ENCODE measurements at places on chromosomes 6 and 20.

DNA sequence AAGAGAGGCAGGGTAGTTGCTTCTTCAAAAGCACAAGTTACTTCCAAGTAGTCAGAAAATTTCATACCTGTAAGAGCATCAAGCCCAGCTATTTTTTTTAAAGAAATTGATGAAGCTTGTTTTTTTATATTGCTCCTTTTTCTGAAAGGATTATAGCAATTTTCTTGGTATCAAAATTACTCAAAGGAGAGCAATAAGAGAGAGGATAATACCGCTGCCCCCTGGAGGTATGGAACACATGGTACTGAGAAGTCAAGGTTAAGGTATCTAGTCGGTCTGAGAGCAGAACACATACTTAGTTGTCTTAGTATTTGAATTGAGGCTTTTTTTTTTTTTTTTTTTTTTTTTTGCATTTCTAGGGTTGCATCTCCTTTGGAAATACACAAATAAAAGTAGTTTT lies 59.4 kb downstream of the ADGRF5 start:
- DNase-seq: no peak

GRCh38 chr6:87431263-87431662 lies 23.5 kb downstream of the CFAP206 start:
- no peak for DNase-seq

GRCh38 chr6:133918208-133918930 lies 29.5 kb downstream of the TCF21 start:
- DNase-seq: no peak

DNA sequence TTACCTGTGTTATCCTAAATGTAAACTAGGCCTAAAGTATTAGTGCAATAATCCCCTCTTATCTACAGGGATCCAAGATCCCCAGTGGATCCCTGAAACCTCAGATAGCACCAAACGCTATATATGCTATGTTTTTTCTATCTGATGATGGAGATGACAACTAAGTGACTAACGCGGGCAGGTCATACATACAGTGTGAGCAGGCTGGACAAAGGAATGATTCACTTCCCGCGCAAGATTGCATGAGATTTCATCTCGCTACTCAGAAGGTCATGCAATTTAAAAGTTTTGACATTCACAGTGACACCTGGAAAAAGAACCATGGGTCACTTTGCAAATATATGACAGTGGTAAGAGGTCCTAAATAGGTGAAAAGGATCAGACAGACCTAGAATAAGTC lies 875.9 kb downstream of the HACE1 start:
- no peak for DNase-seq

GRCh38 chr6:36560822-36561221 lies 13.5 kb upstream of the STK38 start:
- DNase-seq: no peak

- no peak for DNase-seq
These were observed 12.7 kb upstream of the RBPJL start for GRCh38 chr20:45294003-45294368.

- DNase-seq: no peak
These were observed 19.7 kb downstream of the LAMA5 start for GRCh38 chr20:62347445-62347844.

GRCh38 chr6:15077961-15078360 lies 167.9 kb upstream of the JARID2 start:
- no peak for DNase-seq

GRCh38 chr6:129643176-129643575 lies 66.8 kb downstream of the ARHGAP18 start:
- DNase-seq: no peak

DNA sequence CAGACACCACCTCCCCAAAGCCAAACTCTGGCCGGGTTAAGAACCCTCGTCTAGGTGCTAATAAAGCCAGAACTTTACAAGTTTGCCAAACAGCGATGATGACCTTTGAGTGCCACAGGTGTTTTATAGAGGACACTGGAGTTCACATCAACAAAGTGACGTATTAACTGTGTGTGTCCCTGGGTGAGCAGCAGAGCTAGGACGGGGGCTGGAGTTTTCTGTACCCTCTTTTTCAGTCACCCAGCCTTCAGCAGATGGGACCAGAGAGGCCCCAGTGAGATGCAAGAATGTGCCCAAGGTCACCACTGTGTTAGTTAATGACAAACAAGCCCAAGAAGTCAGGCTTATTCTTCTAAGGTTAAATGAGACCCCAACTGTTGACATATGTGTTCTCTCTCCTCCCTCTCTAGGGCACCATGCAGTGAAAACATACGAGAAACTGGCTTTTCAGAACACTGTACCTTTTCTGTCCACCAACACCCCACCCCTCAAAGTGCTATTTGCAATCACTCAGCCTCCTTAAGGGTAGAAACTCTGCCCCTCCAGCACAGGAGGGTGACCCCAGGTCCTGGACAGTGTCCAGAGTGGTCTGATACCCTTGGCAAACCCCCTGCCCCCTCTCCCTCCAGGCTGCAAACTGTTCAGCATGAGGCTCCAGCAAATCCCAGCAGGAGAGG lies 5.2 kb downstream of the SDC4 start:
- no peak for DNase-seq

DNA sequence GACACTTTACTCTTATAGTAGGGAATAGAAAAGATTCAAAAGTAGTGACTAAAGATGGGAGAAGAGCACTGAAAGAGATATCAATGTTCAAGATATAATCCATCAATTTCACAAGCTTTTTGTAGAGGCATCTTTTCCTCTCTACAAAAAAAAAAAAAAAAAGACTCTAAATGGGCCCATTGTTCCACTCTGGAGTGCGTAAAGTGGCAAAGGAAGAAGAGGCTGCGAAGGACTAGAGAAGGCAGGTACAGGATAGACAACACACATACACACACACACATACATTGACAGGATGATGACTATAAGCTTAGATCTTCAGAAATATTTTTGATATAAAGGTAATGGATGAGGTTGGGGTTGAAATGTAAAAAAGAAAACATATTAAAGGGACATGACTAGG lies 157.6 kb downstream of the HIVEP2 start:
- no peak for DNase-seq

DNA sequence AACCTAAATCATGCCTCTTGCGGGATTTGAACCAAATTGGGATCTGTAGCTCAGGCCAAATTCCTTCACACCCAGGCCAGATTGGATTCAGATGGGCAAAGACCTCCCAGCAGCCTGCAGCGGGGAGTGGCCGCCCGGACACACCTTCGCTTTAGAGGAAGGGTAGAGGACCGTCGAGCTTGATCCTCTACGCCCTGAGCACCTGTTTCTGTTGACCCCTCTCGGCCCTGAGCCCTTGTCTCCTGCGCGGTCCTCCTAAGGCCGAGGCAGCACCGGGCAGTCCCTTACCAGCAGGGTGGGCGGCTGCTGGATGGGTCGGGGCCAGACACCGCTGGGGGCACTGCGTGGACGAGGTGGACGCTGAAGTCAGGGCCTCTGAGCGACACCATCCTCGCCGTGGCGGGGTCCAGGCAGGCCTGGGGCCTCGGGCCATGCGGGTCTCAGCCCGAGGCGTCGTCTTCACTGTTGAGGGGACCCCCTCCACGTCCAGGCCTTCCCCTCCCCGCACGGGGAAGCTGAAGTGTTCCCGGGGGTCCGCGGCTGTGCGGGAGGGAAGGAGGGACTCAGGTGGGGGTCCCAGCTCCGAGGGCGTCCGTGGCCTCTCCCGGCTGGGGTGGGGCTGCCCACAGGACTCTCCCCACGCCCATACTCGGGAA lies 114.8 kb downstream of the SMOC2 start:
- no peak for DNase-seq

DNA sequence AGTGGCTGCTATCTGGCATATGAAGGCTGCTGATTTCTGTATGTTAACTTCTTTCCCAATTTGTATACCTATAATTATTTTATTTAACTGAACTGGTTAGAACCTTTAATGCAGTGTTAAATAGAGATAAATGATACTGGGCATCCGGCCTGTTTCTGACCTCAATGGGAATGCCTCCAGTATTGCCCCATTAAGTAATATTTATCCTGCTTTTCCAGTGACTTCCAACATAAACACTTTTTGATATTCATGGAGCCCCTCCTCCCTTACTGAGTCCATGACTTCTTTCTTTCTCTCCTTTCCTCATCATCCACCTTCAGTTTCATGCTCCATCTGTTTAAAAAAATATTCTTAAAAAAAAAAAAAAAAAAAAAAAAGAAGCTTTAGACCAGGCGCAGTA lies 8.8 kb downstream of the TRIM27 start:
- DNase-seq: no peak

GRCh38 chr20:57212534-57213276 lies 53.7 kb downstream of the BMP7 start:
- DNase-seq: no peak

Measured in activated CD4-positive, CD25-positive, alpha-beta regulatory T cell treated with anti-CD3 and anti-CD28 coated beads, Interleukin-2, amount 50 U/mL, for 72 hours (primary cell).